ENCODE measurements at places on chromosomes 1 and 21.

- DNase-seq, result no peak
Observed at GRCh38 chr1:16147156-16147926, 8.5 kb downstream of the EPHA2 start.

- DNase-seq, result no peak
Observed at GRCh38 chr1:66033781-66034180, 241.1 kb downstream of the PDE4B start.

GRCh38 chr1:83999316-83999819 lies 436 bp upstream of the TTLL7 start:
- DNase-seq, result no peak

DNA sequence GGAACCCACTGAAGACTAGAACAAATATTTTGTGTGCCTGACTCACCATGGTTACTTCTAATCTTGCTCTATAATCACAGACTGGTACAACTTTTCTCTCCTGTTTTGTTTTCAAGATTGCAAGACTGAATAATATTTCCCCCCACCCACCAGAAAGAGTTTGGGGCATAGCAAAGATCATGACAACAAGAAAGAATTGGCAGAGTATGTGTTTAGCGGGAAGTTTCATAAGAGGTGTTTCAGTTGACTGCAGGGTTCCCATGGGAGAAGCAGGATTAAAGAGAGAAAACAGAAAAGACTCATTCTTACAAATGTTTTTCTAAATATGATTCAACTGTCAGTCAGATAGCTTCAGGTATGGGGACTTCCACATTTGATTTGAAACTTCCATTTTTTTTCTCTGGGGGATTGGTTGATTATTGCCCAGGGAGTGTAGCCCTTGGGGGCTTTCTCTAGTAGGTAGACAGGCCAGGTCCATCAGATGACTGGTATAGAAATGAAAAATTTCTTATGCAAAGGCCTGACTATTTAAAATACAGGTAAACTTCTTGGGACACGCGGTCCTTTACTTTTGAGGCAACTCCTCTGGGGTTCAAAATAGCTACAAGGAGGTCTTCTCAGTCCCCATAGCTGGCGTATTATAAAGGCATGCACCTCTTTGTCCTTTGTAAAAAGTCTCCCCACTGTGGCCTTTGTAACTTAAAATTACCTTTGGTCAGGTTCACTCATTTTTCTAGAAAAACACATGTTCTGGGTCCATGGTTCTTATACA lies 13.9 kb downstream of the OR14I1 start:
- no peak for DNase-seq

- DNase-seq, result peak; percentile 56
Observed at GRCh38 chr1:95043141-95043980, 29.4 kb downstream of the ALG14 start.

GRCh38 chr1:27863538-27863915 lies 8.8 kb upstream of the THEMIS2 start:
- DNase-seq, result no peak

- no peak for DNase-seq
Observed at GRCh38 chr1:221157026-221157761, 278.0 kb downstream of the HLX start.

- no peak for DNase-seq
Observed at GRCh38 chr1:247180581-247180980, 8.8 kb upstream of the ZNF124 start.

GRCh38 chr1:217048104-217048707 lies 325.0 kb upstream of the ESRRG start:
- DNase-seq, result no peak

- no peak for DNase-seq
Observed at GRCh38 chr1:197620714-197621163, 154.5 kb downstream of the DENND1B start.

DNA sequence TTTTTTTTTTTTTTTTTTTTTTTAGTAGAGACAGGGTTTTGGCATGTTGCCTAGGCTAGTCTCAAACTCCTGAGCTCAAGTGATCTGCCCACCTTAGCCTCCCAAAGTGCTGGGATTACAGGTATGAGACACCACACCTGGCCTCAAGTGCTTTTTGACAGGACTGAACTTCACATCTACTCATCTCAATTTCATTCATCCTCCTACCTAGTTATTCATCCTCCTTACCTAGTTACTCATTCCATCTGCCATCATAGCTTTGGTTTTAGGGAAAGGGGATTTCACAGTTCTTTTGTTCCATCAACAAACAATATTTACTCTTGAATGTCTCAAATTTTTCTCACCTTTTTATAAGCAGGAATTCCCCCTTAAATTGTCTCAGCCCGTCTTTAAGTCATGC lies 38.6 kb upstream of the RALGPS2 start:
- DNase-seq, result no peak

DNA sequence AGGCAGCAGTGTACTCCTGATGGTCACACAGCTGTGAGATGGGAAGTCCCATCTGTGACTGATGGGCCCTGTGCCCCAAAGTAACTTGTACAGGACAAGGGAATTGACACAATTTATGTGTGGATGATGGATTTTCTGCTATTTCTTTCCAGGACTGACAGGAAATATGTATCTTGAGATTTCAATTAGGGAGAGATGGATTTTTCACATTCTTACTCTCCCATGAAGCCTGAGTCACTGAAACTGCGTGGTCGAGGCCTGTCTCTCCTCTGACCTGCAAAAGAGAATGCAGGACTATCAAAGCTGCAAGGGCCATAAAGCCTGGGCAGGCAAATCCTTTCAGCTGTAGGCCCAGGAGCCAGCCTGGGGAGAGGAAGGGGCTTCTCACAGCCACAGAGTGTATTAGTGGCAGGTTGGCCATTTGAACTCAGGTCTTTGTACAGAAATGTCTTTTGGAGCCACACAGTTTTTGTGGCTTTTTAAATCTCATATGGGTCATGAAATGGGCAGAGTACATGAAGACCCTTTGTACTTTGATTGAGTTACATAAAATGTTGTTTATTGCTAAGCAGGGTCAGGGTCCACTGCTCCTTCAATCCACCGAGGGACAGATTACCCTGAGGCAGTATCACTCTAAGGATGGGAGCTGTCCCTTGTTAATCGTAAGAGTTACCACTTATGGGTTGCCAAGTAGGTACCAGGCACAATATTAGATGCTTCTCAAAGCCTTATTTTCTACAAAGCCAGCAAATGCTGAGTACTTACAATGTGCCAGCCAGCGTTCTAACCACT lies 14.8 kb downstream of the ALX3 start:
- no peak for DNase-seq

GRCh38 chr1:203217139-203217655 lies 12.3 kb downstream of the CHIT1 start:
- DNase-seq, result no peak

DNA sequence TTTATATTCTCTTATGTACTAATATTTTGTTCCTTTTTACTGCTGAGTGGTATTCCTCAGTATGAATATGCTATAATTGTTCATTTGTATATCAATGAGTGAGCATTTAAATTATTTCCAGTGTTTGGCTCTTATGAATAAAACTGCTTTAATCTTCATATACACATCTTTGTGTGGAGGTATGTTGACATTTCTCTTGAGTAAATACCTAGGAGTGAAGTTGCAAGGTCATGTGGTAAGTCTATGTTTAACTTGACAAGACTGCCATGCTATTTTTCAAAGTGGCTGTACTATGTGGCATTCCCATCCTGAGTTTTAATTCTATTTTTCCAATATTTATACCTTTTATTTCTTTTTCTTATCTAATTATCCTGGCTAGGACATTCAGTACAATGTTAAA lies 124.2 kb downstream of the ADSS2 start:
- DNase-seq, result no peak

GRCh38 chr1:42736152-42736551 lies 3.9 kb downstream of the CLDN19 start:
- no peak for DNase-seq

- DNase-seq, result no peak
Observed at GRCh38 chr1:77776007-77776700, 3.3 kb upstream of the MIGA1 start.

- no peak for DNase-seq
Observed at GRCh38 chr1:186915555-186915954, 86.8 kb downstream of the PLA2G4A start.
